Upper lobe of left lung (tissue), 6 donors: ENCODE measurements at places on chromosomes 11 and 22.

DNA sequence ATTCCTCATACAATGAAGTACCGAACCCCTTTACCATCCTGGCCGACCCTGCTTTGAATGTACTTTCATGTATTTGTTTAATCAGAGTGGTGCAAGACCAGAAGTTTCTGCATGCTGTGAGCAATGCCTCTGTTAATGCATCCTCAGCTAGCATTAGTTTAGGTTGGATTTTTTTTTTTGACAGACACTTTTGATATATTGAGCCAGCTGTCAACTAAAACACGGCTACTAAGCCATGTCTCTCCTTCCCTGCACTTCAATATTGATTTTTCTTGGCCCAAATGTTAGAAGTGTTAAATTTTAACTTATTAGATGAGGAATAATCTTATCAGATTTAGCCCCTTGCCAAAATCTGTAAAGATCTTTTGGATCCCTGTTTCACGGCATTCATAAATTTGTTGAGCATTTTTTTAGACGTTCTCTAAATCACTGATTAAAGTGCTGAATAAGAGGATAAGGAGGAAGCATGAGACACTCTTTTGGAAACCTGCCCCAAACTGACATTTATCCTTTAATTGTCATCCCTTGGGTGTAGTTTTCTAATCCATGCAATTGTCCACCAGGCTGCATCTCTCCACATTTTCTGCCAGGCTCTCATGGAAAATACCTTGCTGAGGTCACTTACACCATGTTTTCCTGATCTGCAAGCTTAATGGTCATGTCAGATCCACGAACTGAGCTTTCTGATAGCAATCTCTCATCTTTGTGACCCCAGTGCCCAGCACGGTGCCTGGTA lies 130.7 kb downstream of the FEZ1 start:
- H3K36me3 ChIP-seq = no peaks in the 10 kb centered on the region
- no peaks in the 10 kb centered on the region for H3K27me3 ChIP-seq
- H3K27ac ChIP-seq = no peak overlapping the region
- H3K4me3 ChIP-seq = no peak overlapping the region
- DNase-seq = no peak

- H3K4me3 ChIP-seq = no peak overlapping the region
- H3K4me1 ChIP-seq = no peaks in the 10 kb centered on the region
- DNase-seq = no peak
- H3K27me3 ChIP-seq = no peaks in the 10 kb centered on the region
- no peaks in the 10 kb centered on the region for H3K36me3 ChIP-seq
- no peak overlapping the region for H3K27ac ChIP-seq
Observed at GRCh38 chr11:120256779-120257178, 16.8 kb downstream of the POU2F3 start.

DNA sequence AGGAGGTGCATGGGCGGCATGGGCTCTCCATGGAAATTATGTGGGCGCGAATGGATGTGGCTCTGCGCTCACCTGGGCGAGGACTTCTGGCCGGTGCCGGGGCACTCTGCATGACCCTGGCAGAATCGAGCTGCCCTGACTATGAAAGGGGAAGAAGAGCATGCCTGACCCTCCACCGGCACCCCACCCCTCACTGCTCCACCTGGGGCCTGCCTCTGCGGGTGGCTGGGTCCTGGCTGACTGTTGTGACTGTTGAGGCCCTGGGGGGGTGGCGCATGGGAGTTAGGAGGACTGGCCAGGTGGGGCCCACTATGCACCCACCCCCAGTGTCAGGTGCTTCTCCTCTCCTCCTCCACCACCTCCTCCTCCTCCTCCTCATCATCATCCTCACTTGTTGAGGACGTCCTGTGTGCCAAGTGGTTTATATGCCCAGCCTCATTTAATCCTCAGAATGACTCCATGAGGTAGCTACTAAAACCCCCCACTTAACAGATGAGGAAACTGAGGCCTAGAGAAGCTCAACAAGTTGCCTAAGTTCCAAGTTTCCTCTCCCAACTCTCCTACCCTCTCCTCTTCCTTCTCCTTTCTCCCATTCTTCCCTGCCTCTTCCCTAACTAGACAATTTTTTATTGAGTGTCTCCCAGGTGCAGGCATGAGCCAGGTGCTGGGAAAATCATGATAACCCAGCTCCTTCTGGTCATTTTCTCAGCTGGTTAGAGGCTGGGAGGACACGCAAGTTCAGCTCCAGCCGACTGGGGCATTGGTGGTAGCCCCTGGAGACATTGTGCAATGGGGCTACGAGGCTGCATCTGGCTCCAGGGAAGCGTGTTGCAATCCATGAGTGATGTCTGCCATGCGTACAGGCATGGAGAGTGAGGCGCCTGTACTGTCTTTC lies 2.3 kb downstream of the MYEOV start:
- no peak overlapping the region for H3K4me3 ChIP-seq
- peak overlapping the region; percentile 94 for H3K27ac ChIP-seq
- no peaks in the 10 kb centered on the region for H3K27me3 ChIP-seq
- peaks cover 84% of the 10 kb centered on the region for H3K4me1 ChIP-seq
- DNase-seq = peak; percentile 55
- no peaks in the 10 kb centered on the region for H3K36me3 ChIP-seq

- no peak for DNase-seq
- H3K27ac ChIP-seq = no peak overlapping the region
- H3K27me3 ChIP-seq = no peaks in the 10 kb centered on the region
- no peak overlapping the region for H3K4me3 ChIP-seq
- no peaks in the 10 kb centered on the region for H3K36me3 ChIP-seq
Observed at GRCh38 chr11:74895340-74896116, 53.4 kb downstream of the XRRA1 start.

DNA sequence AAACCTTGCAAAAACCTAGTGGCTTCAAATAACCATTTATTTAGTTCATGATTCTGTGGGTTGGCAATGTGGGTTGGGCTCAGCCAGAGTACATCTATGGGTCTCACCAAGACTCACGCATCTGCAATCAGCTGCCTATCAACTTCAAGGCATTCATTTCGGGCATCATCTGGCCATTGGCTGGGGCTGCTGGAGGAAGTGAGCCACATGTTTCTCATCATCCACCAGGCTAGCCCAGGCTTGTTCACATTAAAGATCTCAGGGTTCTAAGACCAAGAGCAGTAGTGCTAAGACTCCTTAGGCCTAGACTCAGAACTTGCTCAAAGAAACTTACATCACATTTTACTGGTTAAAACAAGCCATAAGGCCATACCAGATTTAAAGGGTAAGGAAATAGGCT lies 478.9 kb upstream of the ARHGAP42 start:
- H3K4me1 ChIP-seq = no peaks in the 10 kb centered on the region
- DNase-seq = no peak
- H3K4me3 ChIP-seq = no peak overlapping the region
- H3K27me3 ChIP-seq = no peaks in the 10 kb centered on the region

- no peaks in the 10 kb centered on the region for H3K36me3 ChIP-seq
- DNase-seq = no peak
- H3K27ac ChIP-seq = no peak overlapping the region
Observed at GRCh38 chr11:92703449-92703830, 266.0 kb upstream of the MTNR1B start.

DNA sequence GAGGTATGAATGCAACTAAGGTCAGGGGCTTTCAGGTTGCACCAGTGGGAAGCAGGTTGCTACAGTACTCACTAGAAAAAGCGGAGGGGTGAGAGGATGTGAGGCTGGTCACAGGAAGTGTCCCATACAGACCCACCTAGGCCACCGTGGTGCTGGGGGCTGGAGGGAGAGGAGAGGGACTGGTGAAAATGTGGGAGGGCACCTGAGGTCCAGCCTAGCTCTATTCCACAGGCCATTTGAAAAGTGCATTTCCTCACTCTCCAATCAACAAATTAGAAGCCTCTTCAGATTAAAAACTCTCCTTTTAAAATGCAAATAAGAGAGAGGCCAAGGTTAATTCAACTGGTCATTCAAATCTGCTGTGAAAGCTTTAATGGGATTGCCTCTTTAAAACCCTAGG lies 38.6 kb upstream of the NCAM1 start:
- H3K4me1 ChIP-seq = no peaks in the 10 kb centered on the region
- H3K4me3 ChIP-seq = no peak overlapping the region
- DNase-seq = no peak
- H3K27me3 ChIP-seq = no peaks in the 10 kb centered on the region
- H3K27ac ChIP-seq = no peak overlapping the region

- H3K36me3 ChIP-seq = peaks cover 8% of the 10 kb centered on the region
- H3K4me3 ChIP-seq = no peak overlapping the region
- H3K4me1 ChIP-seq = no peaks in the 10 kb centered on the region
- DNase-seq = no peak
- H3K27ac ChIP-seq = no peak overlapping the region
Observed at GRCh38 chr11:77322506-77322905, 21.0 kb upstream of the GDPD4 start.

GRCh38 chr22:48981371-48982061 lies 846.2 kb downstream of the BRD1 start:
- no peak overlapping the region for H3K27ac ChIP-seq
- no peaks in the 10 kb centered on the region for H3K4me1 ChIP-seq
- no peak for DNase-seq
- H3K27me3 ChIP-seq = no peaks in the 10 kb centered on the region
- no peak overlapping the region for H3K4me3 ChIP-seq
- H3K36me3 ChIP-seq = no peaks in the 10 kb centered on the region

DNA sequence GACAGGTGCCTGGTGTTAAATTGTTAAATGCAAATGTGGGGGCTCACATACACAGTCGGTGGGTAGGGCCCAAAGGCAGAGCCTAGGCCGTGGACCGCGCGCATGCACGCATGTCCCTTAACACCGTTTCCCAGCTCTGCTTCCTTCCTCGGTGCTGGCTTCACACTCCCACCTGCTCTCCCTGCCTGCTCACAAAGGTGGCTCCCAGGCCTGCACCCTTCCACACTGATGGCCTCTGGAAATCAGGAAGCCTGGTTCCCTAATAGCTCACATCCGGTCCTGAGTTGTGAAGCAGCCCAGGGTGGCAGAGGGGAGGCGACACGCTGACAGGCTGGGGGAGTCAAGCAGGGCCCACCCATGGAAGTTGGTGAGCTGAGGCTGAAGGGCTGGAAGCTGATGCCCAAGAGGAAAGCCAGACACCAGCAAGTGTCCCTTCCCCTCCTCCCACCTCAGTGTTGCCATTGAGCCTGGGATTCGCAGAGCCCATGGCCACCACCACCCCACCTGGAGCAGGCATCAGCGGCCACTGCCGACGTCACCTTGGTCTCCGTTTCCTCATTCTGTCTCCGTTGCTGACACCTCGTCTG lies 13.7 kb upstream of the CTTN start:
- no peak overlapping the region for H3K4me3 ChIP-seq
- no peak overlapping the region for H3K27ac ChIP-seq
- no peak for DNase-seq
- no peaks in the 10 kb centered on the region for H3K4me1 ChIP-seq
- H3K27me3 ChIP-seq = no peaks in the 10 kb centered on the region

DNA sequence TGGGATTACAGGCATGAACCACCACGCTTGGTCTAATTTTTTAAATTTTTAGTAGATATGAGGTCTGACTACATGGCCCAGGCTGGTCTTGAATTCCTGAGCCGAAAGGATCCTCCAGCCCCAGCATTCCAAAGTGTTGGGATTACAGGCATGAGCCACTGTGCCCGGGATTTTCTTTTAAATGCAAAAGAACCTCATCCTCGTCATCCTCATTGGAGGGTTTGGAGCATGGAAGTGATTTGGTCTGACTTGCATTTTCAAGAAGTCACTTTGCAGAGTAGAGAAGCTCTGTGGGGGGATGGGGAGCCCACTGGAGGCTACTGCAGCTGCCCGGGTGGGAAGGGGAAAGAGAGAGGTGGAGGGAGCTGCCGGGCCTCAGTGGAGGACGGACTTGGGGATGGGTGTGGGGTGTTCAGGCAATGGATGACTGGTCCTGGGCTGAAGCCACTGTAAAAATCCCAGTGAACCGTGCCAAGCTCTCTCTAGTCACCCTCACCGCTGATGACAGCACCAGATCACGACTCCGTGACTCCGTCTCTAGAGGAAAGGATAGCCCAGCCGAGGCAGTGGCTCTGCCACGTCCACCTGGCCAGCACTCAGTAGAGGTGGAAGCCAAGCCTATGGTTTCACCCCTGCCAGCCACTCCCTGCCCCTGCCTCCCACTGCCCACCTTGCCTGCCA lies 32.8 kb upstream of the SLC22A12 start:
- no peaks in the 10 kb centered on the region for H3K4me1 ChIP-seq
- no peak overlapping the region for H3K4me3 ChIP-seq
- H3K36me3 ChIP-seq = no peaks in the 10 kb centered on the region
- no peak for DNase-seq
- H3K27me3 ChIP-seq = no peaks in the 10 kb centered on the region

GRCh38 chr11:95653680-95654079 lies 135.9 kb downstream of the FAM76B start:
- no peak overlapping the region for H3K27ac ChIP-seq
- no peaks in the 10 kb centered on the region for H3K27me3 ChIP-seq
- H3K36me3 ChIP-seq = no peaks in the 10 kb centered on the region

- no peak for DNase-seq
- peak overlapping the region; percentile 90 for H3K4me3 ChIP-seq
- no peaks in the 10 kb centered on the region for H3K36me3 ChIP-seq
- H3K27ac ChIP-seq = peak overlapping the region; percentile 95
- no peaks in the 10 kb centered on the region for H3K27me3 ChIP-seq
Observed at GRCh38 chr22:19429950-19430889, 1.3 kb downstream of the HIRA start.

- H3K4me1 ChIP-seq = peaks cover 35% of the 10 kb centered on the region
- no peaks in the 10 kb centered on the region for H3K27me3 ChIP-seq
- H3K36me3 ChIP-seq = no peaks in the 10 kb centered on the region
- peak overlapping the region; percentile 85 for H3K27ac ChIP-seq
- no peak for DNase-seq
- H3K4me3 ChIP-seq = peak overlapping the region; percentile 74
Observed at GRCh38 chr11:126061707-126062678, 673 bp downstream of the CDON start.

DNA sequence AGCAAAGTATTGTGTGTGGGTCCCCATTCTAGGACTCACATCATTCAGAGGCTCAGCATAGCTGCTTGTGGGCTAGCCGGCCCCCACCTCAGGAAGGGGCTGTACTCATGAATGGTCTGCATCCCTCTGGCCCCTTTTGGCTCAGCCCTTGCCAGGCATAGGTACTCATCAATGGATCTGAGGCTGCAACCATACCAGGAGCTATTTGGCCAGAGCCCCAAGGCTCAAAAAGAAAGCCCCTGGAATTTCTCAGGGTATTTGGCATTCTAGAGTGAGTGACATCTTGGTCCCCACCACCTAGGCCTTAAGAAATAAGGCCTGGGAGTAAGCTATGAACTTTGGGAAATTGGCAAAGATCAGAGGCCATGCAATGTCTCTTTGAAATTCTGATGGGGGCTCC lies 38.3 kb downstream of the PLEKHA7 start:
- H3K4me1 ChIP-seq = no peaks in the 10 kb centered on the region
- no peak overlapping the region for H3K4me3 ChIP-seq
- no peaks in the 10 kb centered on the region for H3K27me3 ChIP-seq
- no peak for DNase-seq
- no peak overlapping the region for H3K27ac ChIP-seq
- no peaks in the 10 kb centered on the region for H3K36me3 ChIP-seq

GRCh38 chr11:61495801-61496601 lies 12.5 kb upstream of the LRRC10B start:
- H3K36me3 ChIP-seq = no peaks in the 10 kb centered on the region
- H3K4me3 ChIP-seq = no peak overlapping the region
- no peak overlapping the region for H3K27ac ChIP-seq
- H3K27me3 ChIP-seq = no peaks in the 10 kb centered on the region
- no peak for DNase-seq

GRCh38 chr11:111422494-111423249 lies 43.6 kb upstream of the POU2AF1 start:
- no peak overlapping the region for H3K4me3 ChIP-seq
- H3K27ac ChIP-seq = no peak overlapping the region
- no peaks in the 10 kb centered on the region for H3K36me3 ChIP-seq
- peak; percentile 35 for DNase-seq
- H3K4me1 ChIP-seq = peaks cover 18% of the 10 kb centered on the region

GRCh38 chr11:10443152-10443551 lies 11.9 kb upstream of the AMPD3 start:
- no peak overlapping the region for H3K4me3 ChIP-seq
- H3K27ac ChIP-seq = no peak overlapping the region
- no peaks in the 10 kb centered on the region for H3K4me1 ChIP-seq
- H3K36me3 ChIP-seq = no peaks in the 10 kb centered on the region
- no peaks in the 10 kb centered on the region for H3K27me3 ChIP-seq
